RPMI7951 (cell line): ENCODE measurements at places on chromosomes 7 and 10. TPM values are rescaled to one million over a fixed set of nuclear protein-coding genes. Genes with fewer than 3 reads are reported as not detected.

DNA sequence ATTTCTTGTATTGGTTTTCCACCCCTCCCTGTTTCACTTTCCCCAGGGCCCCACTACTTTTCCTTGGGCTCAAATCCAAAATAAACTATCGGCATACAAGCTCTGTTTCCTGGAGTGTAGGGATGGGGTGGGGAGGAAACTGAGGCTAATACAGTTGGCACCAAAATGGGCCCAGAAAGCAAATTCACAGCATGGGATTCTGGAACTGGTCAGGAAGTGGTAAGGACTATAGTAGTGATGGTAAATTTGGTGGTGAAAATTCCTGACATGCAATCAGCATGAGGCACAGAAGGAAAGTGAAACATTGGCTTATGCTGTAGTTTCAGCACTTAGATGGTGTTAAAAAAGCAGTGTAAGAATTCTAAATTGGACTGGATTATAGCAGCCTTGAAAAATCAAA, 8.7 kb upstream of the SAMD9L start:
- DNase-seq = peak; percentile 87

DNA sequence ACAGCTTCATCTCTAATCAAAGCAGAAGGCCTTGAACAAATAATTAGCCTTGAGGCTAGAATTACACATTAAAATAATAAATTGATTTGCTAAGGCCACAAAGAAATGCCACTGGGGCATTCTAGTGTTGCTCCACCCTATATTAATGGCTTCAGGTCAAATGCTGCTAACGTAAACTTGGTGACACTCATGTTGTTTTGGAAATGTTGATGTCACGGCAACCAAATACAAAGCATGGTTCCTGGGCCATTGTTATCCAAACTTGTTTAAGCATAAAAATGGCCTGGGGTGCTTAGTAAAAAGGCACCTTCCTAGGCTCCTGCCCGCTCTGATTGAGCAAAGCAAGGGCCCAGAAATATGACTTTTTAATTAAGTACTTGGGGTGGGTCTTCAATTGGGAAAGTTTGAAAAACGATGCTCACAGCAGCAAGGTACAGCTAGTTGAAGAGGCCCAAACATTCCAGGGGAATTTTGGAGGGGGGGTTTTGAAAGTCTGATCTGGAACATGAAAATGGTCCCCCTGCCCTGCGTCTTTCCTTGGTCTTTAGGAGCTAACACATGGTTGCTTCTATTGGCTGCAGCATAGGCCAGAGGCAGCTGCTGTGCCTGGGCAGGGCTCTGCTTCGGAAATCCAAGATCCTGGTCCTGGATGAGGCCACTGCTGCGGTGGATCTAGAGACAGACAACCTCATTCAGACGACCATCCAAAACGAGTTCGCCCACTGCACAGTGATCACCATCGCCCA, 67.8 kb downstream of the ABCC2 start:
- DNase-seq = no peak

DNA sequence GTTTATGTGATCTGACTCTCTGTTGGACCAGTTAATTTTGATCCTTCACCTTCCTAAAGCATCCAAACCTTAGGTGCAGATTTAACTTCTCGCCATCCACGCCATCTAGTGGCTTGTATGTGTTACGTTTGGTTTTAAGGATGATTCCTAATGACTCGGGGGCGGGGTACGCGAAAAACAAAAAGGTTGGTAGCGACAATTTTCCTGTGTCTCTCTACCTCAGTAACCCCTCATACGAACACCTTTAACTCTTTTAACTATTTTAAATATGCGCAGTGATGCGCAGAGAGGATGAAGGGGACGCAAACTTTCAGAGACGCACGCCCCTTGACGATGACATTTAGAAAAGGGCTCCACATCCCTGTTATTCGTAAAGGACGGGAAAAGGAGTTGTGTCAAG, 714 bp upstream of the KCND2 start:
- DNase-seq = peak; percentile 52

DNA sequence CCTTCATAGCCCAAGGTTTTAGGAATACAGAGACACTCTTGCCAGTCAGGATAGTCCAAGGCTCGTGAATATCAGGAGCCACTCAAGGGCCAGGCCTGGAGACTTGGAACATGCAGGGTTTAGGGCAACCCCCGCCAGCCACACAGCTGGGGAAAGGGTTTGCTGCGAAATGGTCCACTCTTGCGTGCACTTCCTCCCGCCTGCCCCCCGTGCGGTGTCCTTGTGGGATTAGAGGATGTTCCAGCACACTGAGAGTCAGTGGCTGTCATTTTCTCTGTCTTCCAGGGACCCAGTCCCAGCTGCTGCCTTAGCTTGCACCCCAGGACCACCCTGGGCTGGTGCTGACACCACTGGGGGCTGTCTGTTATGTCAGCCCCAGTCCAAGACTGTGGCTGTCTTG, 38.5 kb downstream of the POR start:
- DNase-seq = no peak

- DNase-seq = no peak
Measured at GRCh38 chr10:15341502-15342128, 29.5 kb downstream of the FAM171A1 start.

GRCh38 chr7:155992974-155993373, 180.7 kb upstream of the SHH start:
- DNase-seq = no peak

DNA sequence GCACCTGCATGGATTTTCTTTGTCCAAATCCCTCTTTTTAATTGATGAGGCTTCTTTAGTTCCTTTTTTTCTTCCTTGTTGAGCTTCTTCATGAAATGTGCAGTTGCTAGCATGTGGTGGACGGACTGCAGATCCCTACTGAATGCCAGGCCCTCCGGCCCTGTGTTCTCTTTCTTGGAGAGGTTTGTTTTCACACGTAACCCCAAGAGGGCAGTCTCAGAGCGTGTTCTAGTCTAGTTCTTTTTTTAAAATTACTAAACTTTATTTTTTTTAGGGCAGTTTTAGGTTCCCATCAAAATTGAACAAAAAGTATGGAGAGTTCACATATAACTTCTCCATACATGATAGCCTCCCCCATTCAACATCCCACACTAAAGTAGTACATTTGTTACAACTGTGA, 190.0 kb downstream of the CFTR start:
- DNase-seq = no peak

DNA sequence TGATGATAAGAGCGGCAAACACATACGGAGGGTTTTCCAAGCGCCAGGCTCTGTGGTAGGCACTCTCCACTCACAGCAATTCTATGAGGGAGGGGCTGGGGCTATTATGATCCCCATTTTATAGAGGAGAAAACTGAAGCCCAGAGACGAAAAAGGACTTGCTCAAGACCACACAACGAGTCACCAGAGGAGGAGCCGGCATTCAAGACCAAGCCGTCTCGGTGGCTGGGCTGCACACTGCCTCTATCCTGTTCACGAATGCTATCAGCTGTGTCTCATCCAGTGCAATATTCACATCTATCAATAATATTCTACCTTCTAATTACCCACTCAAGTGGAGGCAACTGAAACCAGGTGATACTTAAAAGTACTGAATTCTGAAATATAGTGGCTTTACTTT, 67.8 kb upstream of the NMT2 start:
- DNase-seq = no peak

DNA sequence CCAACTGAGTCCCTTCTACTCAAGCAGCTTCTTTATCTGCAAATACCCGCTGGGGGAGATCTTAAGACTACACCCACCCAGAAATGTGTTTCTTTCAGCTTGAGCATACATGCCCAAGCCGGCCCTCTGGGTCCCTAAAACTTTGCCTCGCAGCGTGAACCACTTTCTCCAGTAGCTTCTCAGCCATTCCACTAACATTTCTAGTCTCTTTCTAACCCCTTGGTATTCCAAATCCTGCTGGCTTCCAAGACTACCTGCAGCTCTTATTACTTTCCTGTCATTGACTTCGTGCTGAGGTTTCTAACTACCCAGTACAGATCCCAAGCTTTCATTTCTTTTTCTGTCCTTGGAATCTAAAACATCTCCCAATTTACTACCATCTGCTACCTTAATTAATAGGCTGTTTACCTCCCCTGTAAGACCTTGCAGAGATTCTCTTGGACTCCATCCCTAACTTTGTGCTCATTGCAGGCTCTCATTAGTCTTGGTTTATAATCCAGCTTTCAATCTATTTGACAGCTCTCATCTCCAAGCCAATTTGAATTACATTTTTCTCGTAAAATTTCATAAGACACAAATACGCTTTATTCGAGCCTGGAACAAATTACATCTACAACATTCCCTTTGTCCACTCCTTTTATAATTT, 153.6 kb downstream of the FGFR2 start:
- no peak for DNase-seq

DNA sequence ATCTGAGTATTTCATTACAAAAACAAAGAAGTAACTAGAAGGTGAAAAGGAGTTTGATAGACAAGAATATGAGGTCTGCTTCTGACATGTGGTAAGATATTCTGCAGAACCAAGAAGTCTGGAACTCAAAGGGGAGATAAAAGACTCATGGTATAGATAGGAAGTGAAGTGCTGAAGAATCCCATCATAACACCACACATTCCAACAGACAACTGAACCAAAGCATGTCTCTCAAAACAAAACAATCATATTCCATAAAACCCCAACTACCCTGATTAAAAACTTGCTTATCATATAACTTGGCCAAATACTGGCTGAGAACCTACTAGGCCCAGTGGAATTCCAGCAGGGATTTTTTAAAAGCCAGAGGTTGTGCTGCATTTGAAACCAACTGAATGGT, 178.7 kb downstream of the JAZF1 start:
- no peak for DNase-seq

Gene SPDYE9
- not detected in 2 replicates for total RNA-seq

Gene SDK1
- total RNA-seq = 0.68 and 3.1 TPM in 2 replicates

Gene CYP2C19
- total RNA-seq = 0.12 and 0.29 TPM in 2 replicates

Gene GIMAP4
- total RNA-seq = not detected in 2 replicates

Gene AGR3
- not detected in 2 replicates for total RNA-seq

Gene CPA2
- not detected in 2 replicates for total RNA-seq

Gene C7orf33
- total RNA-seq = not detected in 2 replicates
